ENCODE measurements at places on chromosomes 5 and 9.

DNA sequence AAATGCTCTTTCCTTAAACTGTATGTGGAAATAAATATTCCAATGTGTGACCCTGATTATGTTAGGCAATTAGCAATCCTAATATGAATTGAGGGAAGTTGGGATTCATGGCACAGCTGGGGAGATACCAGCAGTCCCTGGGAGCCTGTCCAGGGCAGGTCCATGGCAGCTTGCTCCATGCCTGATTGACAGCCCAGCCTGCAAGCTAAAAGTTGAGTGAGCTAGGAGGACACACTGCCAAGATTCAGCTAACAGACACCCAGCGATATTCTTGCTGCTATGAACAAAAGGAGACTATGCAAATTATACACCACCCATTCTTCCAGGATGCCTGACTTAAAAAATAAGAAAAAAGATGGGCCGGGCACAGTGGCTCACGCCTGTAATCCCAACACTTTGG is 6.2 kb downstream of the TGFBI start:
- DNase-seq = no peak

DNA sequence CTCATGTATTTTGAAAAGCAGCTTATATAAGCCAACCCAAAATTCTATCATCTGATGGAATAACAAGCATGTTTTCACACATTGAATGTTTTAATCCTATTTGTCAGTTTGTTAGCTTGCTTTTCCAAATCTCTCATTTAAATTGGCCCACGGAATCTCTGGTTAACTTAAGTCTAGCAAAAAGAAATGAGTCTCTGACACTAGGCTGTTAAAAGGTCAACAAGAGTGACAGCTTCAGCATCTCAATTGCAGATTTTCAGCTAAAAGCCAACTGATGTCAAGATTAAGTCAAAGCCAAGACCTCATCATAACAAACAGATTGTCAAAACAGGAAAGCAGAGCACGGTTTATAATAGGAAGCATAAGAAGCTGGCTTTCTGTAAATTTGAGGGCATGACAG is 49.4 kb upstream of the CDH9 start:
- DNase-seq = no peak

GRCh38 chr5:99646011-99646647 is 717.3 kb upstream of the CHD1 start:
- DNase-seq = no peak

GRCh38 chr5:57215629-57216195 is 41.9 kb downstream of the GPBP1 start:
- DNase-seq = no peak

DNA sequence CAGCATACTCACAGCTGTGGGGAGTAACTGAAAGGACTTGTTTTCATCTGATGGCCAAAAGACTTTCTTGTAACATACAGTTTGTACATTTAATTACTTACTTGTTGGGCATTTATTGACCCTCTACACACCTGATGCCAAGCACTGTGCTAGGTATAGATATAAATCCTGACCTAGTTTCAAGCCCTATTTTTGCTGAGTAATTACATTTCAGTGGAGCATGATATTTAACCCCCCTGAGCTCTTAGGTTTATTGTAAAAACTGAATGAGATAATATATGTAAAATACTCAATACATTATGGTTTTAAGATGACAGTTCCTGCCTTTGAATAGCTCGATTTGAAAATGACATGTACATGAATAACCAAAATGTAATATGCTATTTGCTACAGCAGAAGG is 68.1 kb upstream of the SLC12A2 start:
- no peak for DNase-seq

DNA sequence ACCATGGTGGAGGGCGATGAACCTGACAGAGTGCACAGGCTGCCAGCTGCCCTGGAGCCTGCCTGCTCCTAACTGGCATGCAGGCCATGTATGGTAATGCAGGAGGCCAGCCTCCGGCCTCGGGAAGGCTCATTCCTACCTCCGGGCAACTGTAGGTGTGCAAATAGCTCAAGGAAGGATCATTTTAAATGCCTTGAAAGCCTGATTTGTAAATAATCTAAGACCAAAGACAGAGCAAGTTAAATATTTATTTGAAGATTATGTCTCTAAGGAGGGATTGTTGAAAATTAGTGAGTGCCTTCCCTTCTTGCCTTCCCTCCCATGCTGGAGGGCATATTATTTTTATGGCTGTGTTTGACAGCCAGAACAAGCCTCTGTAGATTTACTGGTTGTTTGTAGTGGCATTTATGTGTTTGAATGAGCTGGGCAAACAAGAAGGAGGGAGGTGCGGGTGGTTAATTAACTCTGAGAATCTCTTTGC is 285.7 kb upstream of the TUT7 start:
- no peak for DNase-seq

DNA sequence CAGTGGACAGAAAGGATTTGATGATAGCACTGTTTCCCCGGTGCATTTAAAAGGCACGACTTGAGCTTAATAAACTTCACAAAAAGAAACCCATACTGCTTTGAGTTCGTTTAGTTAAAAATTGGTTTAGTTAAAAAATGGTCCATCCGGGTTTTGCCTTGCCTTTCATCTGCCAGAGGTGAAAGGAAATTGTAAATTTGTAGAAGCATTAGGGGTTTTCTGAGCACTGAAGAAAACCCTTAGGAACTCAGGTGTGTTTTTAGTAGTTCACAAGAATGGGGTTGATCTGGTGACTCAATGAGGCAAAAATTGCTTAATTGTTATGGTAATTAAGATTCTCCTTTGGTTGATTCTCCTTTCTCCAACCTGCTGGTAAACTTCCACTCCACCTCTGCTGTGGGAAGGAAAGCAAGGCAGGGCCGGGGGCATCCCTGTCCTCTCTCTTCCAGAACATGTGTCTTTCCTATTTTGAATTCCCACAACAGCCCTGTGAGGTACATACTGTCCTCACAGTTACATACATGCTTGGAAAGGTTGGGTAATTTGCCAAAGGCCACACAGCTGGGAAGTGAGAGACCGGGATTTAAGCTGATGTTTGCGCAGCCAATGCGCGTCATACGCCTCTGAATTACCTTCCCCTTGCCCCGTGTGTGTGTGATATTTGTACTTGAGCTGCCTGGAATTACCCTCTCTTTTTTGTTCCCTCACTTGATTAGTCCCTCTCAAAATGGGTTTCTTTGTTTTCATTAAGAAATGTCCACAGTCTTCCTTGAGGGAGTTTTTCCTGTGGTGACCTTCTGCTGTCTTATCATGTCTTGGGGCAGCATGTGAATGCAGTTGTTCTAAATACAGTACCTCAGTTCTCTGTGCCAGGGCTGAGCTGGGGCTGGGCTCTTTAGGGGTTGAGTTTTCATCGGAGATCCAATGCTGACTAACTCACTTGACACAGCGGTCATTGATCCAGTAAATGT is 94.4 kb downstream of the ARHGAP26 start:
- DNase-seq = no peak

GRCh38 chr5:76204713-76205112 is 121.5 kb downstream of the SV2C start:
- no peak for DNase-seq

DNA sequence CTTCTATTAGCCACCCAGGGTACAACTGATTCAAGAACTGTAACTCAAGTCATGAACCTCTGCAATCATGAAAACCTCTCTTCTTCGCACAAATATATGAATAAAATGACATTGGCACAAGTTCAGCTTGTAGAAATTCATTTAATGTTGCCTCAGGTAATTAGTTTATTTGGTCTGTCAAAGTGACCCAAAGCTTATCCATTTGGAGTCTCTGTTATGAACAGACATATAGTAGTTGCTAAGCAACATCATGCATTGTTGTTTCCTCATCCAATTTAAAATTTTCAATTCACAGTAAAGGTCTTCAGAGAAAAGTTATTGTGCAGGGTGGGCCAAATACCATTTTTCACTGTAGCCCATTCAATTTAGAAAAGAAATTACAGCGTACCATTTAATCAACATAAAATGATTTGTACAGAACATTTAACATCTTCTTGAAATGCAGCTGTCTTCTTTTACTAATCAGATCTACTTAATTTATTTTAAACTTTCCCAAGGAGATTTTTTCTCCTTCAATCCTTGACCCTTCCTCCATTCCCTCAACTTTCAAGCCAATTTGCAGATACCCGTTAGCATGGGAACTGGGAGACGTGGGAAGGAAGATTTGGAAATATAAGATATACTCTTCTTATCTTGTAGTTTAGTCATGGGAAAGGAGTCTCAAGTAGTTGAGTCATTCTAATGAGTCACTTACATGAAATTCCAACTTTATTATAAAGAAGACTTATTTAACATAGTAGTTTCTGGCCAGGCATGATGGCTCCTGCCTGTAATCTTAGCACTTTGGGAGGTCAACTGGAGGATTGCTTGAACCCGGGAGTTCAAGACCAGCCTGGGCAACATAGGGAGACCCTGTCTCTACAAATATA is 231.3 kb downstream of the ATPSCKMT start:
- no peak for DNase-seq

Measured in T-helper 1 cell (primary cell).